ENCODE measurements at places on chromosomes 3 and 15. TPM values are rescaled to one million over a fixed set of nuclear protein-coding genes. Genes with fewer than 3 reads are reported as not detected.

Gene PLSCR2
- not detected for total RNA-seq

- no peak for DNase-seq
Measured at GRCh38 chr15:25711164-25711563, 152.0 kb downstream of the ATP10A start.

Gene MOBP
- total RNA-seq, result not detected

GRCh38 chr3:57877116-57877515 lies 121.0 kb downstream of the SLMAP start:
- no peak for DNase-seq

Gene ADAMTS17
- total RNA-seq, result 8.1 TPM
